ENCODE measurements at places on chromosomes 5 and 9.

GRCh38 chr9:109245310-109245897 lies 75.5 kb downstream of the EPB41L4B start:
- no peak for DNase-seq

DNA sequence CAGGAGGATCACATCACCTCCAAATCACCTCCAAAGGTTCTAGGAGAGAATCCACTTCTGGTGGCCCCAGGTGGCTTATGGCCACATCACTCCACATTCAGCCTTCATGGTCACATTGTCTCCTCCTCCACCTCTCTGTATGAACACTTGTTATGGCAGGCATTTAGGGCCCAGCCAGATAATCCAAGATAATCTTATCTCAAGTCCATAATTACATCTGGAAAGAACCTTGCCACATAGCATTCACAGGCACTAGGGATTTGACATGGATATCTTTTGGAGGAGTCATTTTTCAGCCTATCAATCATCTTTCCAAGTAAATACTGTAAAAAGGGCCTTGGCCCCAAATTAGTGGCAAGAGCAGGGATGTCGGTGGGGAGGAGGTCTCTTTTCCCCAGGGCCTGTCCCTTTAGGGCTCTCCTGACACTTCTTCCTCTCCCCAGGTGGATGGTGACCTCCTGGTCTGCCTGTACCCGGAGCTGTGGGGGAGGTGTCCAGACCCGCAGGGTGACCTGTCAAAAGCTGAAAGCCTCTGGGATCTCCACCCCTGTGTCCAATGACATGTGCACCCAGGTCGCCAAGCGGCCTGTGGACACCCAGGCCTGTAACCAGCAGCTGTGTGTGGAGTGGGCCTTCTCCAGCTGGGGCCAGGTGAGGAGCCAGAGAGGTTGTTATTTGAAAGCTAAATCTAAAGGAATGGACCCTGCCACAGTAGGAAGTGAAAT lies 140.9 kb downstream of the SAXO1 start:
- DNase-seq, result no peak

DNA sequence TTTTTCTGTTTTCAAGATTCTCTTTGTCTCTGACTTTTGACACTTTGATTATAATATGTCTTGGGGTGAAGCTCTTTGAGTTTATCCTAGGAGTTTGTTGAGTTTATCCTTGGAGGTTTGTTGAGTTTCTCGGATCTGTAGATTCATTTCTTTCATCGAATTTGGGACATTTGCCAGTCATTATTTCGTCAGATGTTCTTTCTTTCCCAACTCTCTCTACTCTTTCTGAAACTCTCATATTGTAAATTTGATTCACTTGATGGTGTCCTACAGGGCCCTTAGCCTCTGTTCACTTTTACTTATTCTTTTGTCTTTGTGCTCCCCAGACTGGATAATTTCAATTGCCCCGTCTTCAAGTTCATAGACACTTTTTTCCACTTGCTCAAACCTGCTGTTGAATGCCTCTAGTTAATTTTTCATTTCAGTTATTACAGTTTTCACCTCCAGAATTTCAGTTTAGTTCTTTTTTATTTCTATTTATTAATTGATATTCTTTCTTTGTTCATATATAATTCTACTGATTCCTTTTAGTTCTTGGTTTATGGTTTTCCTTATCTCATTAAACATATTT lies 8.1 kb upstream of the TDRD7 start:
- no peak for DNase-seq

DNA sequence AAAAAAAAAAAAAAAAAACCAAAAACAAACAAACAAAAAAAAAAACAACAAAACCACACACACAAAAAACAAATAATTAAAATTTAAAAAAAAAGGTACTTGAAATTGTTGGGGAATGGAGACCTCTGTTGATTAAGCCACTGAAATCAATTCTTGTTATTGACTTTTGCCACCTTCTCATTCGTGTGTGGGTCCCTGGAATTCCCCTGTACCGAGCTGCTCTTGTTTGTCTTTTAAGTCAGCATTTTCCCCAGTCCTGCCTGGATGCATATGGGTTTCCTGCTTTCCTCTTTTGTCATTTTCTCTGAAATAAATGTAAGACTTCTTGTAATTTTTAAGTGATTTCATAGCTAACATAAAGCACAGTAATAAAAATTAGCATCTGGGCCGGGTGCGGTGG lies 45.5 kb downstream of the GPBP1 start:
- no peak for DNase-seq

DNA sequence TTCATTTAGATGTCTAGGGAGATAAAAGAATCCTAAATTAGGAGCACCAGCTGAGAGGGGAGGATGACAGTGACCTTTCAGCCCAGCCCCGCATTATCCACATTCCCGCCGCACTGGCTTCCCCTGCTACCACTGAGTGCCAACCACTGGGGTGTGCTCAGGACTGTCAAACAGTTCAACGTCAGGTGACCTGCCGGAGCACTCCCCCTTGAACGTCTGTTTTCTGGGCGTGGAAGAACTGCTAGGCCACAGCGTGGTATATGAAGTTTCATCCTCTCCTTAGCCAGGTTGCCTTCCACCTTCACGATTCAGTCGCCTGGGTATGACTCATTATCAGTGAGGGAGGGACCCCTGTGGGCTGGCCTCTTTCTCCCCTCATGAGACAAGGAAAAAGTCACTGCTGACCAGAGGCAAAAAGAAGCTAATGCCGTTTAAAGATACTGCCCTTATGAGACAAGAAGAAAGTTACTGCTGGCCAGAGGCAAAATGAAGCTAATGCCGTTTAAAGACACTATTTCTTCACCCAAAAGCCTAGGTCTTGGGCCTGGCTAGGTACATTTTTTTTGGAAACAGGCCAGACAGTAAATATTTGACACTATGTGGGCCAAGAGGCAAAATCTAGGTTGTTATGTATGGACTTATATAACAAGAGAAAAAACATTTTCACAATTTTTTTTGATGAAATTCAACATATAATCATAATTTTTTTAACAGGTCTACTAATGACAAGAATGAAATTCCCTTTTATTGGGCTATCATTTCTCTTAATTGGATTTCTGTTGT lies 4.6 kb downstream of the NMRK1 start:
- peak; percentile 57 for DNase-seq

DNA sequence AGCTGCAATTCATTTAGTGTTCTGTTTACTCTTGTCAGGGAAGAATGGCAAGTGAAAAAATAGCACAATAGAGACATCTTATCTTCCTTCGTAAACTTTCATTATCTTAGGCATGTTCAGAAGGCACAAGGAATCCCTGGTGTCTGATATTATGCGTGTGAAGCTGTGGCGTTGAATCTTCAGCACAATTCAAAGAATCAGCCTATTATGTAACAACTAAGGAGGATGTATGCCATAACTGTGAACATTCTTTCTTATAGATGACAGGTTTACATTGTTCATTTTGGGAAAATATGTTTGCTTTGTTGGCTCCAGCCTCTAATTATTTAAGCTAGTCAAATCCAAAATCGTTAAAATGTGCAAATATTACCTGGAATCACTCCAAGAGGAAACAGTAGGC lies 446.1 kb downstream of the ANXA1 start:
- no peak for DNase-seq
